ENCODE measurements at places on chromosomes 2 and 18.

GRCh38 chr18:56709463-56709862 lies 58.3 kb downstream of the WDR7 start:
- DNase-seq: peak; percentile 53

DNA sequence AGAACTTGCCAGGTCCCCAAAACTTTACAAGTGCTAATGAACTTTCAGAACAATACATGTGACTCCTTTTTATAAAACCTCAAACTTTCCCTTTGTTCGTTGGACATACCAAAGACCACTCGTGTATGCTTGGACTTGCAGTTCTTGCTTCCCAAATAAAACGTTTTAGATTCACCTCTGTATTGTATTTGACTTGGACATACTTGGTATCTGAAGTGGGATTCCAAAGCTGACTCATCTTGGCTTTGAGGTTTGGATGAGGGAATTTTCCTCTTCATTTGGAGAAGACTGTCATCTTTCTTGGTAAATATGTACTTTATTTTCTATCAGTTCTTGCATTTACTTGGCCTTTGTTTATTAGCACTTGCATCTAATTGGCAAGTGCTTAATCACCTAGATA lies 8.0 kb upstream of the CYB5A start:
- no peak for DNase-seq

- no peak for DNase-seq
Measured at GRCh38 chr2:8327371-8328100, 354.3 kb upstream of the ID2 start.

GRCh38 chr18:27582760-27583412 lies 397.8 kb upstream of the CHST9 start:
- no peak for DNase-seq

- no peak for DNase-seq
Measured at GRCh38 chr2:232900811-232901735, 31.0 kb downstream of the SNORC start.

GRCh38 chr2:1314254-1314653 lies 99.0 kb upstream of the TPO start:
- no peak for DNase-seq

- DNase-seq: peak; percentile 42
Measured at GRCh38 chr18:73563345-73563744, 584.3 kb downstream of the FBXO15 start.

- DNase-seq: no peak
Measured at GRCh38 chr2:12432985-12433625, 283.6 kb upstream of the TRIB2 start.

DNA sequence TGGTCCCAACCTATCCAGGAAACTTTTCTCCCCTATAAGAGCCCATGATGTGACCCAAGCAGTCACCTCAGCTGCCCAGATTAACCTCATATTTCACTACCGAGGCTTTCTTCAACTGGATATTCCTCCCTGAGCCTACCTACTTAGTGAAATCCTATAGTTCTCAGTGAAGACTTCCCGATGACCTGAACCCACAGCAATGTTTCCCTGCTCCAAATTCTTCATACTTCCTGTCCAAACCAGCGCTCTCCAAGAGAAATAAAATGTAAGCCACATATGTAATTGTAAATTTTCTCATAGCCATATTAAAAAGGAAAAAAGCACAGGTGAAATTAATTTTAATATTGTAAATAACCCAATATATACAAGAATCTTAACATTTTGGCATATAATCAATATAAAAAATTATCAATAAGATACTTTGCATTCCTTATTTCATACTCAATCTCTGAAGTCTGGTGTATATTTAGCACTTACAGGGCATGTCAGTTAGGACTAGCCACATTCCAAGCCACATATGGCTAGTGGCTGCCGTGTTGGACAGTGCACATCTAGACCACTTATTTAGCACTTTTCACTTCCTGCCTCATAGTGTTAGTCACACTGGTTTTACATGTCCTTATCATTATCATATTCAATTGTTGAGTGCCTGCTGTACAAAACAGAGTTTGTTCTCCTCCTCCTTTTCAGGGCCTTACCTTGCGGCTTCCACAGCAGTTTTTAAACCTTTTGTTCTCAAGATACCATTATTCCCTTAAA lies 1.9 kb upstream of the STAT4 start:
- DNase-seq: peak; percentile 61

- no peak for DNase-seq
Measured at GRCh38 chr2:117917223-117917917, 96.5 kb downstream of the CCDC93 start.

GRCh38 chr2:198611201-198611600 lies 806.8 kb downstream of the PLCL1 start:
- DNase-seq: no peak

- no peak for DNase-seq
Measured at GRCh38 chr2:217928324-217929181, 74.2 kb downstream of the TNS1 start.

DNA sequence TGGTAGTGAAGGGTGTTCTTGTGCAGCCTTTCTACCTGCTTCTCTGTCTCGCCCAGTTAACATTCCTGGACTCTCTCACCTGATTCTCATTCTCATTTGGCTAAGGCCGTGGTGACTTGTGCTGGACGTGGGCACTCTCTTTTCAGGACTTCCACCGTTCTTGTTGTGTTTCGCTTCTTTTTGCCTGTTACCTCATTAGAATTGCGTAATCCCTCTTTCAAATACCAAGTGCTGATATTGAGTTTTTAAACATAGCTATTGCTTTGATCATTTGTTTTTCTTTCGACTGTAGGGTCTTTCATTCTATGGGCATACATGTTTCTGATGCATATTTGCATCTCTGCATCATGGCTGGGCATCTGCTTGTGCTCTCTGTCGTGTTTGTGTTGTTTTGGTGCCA lies 287.0 kb downstream of the ALPK2 start:
- DNase-seq: no peak

- DNase-seq: no peak
Measured at GRCh38 chr18:76993573-76993972, 139.0 kb downstream of the MBP start.

- no peak for DNase-seq
Measured at GRCh38 chr2:66761826-66762225, 326.9 kb downstream of the MEIS1 start.

DNA sequence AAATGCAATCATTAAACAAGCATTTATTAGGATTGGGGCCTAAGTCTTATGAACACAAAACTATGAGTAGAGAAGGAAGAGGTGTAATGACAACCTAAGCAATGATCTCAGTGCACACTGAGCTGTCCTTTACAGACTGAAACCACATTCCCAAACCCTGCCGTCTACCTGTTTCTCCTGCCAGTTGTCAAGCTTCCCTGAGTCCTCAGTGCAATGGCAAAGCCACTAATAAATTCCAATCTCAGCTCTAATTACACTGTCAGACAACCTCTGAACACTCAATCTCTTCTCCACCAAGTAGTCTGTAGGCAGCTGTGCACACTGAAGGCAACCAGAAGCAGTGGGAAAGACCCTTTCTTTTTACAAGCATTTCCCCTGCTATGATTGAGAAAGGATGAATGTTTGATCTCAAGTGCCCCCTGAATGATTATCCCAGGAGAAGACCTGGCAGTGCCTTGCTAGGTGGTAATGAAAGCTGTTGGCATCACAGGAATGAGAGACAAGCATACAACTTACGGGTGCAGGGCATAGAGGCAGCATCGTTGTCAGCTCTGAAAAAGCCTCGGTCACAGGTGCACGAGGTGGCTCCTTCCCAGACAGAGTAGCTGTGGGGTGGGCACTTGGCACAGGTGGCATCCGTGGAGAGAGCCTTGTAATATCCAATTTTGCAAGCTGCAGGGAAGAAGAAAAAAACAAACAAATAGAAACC lies 71.4 kb downstream of the EPHA4 start:
- DNase-seq: no peak

DNA sequence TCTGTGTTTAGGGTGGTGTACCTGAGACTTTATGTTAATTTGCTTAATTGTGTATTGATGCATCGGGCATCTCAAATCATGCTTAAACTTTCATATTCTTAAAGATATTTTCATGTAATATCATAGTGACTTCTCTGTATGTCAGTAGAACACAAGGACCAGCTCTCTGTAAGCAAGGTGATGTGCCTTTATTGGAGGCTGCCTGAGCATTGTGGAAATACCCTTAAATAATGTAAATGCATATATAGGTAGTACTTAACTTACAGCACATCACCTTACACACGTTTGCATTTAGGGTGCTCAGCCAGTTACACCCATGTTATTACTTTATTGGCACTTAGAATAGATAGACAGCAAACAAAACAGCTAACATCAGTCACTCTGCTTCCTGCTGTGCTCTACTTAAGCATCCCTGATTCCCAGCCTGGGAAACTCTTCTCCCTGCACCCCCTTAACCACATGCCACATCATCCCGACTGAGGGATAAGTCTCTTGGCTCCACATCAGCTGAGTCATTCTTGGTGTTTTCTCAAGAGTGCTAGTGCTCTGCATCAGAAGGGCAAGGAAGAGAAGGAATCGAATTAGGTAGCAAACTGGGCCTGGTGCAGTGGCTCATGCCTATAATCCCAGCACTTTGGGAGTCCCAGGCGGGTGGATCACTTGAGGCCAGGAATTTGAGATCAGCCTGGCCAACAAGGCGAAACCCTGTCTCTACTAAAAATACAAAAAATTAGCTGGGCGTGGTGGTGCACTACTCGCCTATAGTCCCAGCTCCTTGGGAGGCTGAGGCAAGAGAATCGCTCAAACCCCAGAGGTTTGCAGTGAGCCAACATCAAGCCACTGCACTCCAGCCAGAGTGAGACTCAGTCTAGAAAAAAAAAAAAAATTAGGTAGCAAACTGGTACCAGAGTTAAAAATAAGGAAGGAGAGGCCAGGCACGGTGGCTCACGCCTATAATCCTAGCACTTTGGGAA lies 108.7 kb downstream of the MAP3K20 start:
- DNase-seq: peak; percentile 98

GRCh38 chr2:237556773-237557632 lies 9.4 kb upstream of the PRLH start:
- DNase-seq: no peak

GRCh38 chr18:67766930-67767329 lies 250.4 kb upstream of the DSEL start:
- peak; percentile 24 for DNase-seq

GRCh38 chr2:217065695-217066405 lies 206.0 kb upstream of the TNP1 start:
- peak; percentile 79 for DNase-seq

GRCh38 chr2:28486526-28486925 lies 9.3 kb upstream of the PLB1 start:
- DNase-seq: no peak

DNA sequence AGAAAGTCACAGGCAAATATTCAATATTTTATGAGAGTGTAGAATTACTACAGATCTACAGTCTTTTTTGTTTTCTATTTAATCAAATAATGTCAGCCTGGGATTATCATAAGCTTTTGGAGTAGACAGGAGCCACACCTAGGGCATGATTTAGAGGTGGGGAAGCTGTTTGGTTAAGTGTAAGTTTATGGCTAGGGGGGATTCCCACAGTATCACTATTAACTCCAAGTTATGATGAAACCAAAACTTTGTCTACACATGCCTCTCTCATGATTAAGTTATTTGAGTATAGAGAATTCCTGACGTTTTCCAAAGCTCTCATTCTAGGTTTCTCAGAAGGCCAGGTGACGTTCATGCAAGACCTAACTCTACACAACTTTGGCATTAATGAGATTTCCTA lies 2.1 kb downstream of the SERPINB10 start:
- no peak for DNase-seq

- no peak for DNase-seq
Measured at GRCh38 chr18:74256190-74256589, 35.6 kb downstream of the CYB5A start.

GRCh38 chr2:60440767-60441163 lies 112.7 kb downstream of the BCL11A start:
- DNase-seq: no peak

DNA sequence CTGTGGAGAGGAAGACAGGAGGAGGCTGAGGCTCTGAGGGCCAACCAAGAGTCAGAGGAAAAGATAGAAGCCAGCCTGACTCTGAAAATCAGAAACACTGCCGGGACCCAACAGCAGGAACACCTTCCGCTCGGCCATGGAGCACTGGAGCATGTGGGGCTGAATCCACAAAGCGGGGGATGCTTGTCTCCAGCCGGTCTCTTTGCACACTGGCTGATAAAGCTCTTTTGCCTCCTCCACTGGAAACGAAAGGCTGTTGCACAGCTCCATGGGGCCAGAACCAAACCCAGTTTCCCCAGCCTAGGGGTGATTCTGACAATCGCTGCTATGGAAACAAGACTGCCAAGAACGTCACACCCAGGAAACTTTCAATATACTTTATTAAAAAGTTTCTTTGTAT lies 90.3 kb downstream of the COL6A3 start:
- DNase-seq: no peak

DNA sequence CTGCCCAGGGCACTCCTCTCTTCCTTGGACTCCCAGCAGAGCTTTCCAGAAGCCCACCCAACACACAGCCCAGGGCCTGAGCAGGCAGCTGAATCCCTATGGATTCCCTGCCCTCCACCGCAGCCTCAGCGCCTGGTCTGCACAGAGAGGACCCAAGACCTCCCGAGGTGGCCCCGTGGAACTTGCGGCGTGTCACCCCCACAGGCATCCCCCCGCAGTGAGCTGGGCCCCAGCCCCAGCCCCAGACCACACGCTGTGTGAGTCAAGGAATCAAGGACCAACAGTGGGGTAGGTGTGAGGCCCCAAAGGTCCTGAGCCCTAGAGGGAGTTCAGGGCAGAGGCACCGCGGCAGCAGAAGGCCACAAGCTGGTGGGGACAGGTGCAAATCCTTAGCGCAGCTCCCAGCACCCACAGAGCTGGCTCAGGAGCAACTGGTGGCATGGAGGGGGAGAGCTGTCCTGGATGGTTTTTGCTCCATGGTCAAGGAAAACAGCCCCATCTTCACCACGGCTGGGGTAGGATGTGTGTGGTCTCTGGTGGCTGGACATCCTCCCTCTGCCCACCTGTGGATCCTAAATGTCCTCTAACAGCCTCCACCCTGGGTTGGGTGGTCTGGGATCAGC lies 8.5 kb downstream of the HS6ST1 start:
- no peak for DNase-seq

DNA sequence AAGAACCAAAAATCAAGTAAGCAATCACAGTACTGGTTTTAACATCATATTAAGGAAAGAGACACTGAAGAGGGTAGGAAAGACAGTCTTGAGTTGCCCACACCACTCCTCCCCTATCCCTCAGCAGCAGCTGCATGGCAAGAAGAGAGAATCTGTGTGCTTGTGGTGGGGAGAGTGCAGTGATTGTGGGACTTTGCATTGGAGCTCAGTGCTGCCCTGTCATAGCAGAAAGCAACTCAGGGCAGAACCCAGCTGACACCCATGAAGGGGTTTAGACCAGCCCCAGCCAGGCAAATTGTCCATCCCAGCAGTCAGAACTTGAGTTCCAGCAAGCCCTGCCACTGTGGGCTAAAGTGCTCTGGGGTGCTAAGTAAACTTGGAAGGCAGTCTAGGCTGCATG lies 40.8 kb upstream of the INPP4A start:
- no peak for DNase-seq

GRCh38 chr2:216698895-216699294 lies 3.5 kb upstream of the IGFBP5 start:
- DNase-seq: no peak

DNA sequence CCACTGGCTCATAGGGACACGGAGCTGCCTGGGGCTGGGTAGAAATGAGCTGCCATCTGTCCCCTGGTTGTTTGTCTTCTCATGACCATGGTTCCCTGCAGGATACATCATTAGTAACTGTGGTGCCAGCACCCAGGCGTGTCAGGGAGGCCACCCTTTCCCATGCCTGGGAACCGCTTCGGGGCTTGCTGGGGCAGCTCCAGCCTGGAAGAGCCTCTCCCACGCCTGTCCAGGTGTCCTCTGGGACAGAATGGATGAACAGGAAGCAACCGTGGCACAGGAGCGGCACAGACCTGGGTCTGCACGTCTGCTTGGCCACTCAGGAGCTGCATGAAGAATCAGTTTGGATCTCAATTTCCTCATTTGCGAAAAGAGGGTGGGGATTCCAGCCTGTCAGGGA lies 34.8 kb downstream of the SDC1 start:
- DNase-seq: no peak
